Activated T-helper 17 cell treated with anti-CD3 and anti-CD28 coated beads, Interleukin-2, amount 50 U/mL, for 72 hours (primary cell): ENCODE measurements at places on chromosomes 16 and 17. TPM values are rescaled to one million over a fixed set of nuclear protein-coding genes. Genes with fewer than 3 reads are reported as not detected.

HAS3 gene
- 0.40 TPM for total RNA-seq

KCNAB3 gene
- total RNA-seq, result 8.6 TPM

INCA1 gene
- 0.69 TPM for total RNA-seq

TNRC6A gene
- 47.8 TPM for total RNA-seq

PIK3R5 gene
- 47.2 TPM for total RNA-seq

CHST5 gene
- total RNA-seq, result not detected

GPR179 gene
- total RNA-seq, result not detected

DNAAF1 gene
- not detected for total RNA-seq

OTOA gene
- total RNA-seq, result 0.16 TPM

KRTAP1-1 gene
- not detected for total RNA-seq

GLTPD2 gene
- total RNA-seq, result not detected

CCL1 gene
- total RNA-seq, result 0.45 TPM

FOXL1 gene
- not detected for total RNA-seq

SLC12A3 gene
- total RNA-seq, result not detected

CHMP1A gene
- total RNA-seq, result 63.8 TPM

KRT39 gene
- total RNA-seq, result not detected

YBX2 gene
- 0.26 TPM for total RNA-seq

PABPN1L gene
- total RNA-seq, result not detected

TEX19 gene
- 0.28 TPM for total RNA-seq

MYL4 gene
- 0.53 TPM for total RNA-seq

C1QTNF8 gene
- total RNA-seq, result not detected

CCR7 gene
- total RNA-seq, result 140 TPM

MAF gene
- total RNA-seq, result 173 TPM

TIGD7 gene
- total RNA-seq, result 2.3 TPM
